ENCODE measurements at places on chromosomes 16 and 17.

DNA sequence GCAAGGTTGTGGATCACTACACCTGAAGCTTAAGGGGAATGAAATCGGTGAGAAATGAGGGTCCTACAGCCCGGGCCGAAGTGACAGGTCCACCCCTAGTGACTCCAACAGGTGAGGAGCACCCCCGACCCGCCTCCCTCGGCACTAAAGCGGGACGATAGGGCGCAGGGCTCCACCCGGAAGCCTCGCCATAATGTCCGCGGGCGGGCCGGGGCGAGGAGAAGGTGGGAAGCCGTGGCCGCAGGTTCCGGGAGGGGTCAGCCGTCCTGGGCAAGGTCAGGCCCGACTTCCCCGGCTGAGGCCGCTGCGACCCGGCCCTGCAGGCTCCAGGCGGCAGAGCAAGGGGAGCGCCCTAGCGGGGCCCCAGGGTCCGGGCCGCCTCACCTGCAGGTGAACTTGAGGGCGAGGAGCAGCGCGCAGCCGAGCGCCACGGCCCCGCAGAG is 543 bp downstream of the TXNDC11 start:
- DNase-seq = peak; percentile 30

GRCh38 chr17:65902831-65903522 is 289.0 kb downstream of the CEP112 start:
- DNase-seq = no peak

- DNase-seq = no peak
These were observed 87.4 kb downstream of the RBFOX1 start for GRCh38 chr16:7420079-7420478.

DNA sequence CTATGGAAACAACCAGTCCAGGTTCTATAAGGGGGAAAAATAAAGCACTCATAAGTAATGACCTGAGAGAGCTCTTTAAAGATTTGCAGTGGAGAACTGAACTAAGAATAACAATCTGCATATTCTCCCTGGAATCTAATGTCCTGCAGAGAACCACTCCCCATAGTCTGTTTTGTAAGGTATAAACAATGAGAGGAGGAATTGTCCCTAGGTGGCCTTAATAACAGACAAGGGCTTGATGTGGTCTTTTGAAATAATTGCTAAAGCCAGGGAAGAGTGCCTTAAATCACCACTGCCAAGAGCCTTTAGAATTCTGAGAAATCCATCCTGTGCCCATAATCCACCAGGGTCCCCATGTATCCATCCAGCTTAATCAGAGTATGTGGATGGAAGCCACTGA is 106.3 kb downstream of the CDH11 start:
- no peak for DNase-seq

DNA sequence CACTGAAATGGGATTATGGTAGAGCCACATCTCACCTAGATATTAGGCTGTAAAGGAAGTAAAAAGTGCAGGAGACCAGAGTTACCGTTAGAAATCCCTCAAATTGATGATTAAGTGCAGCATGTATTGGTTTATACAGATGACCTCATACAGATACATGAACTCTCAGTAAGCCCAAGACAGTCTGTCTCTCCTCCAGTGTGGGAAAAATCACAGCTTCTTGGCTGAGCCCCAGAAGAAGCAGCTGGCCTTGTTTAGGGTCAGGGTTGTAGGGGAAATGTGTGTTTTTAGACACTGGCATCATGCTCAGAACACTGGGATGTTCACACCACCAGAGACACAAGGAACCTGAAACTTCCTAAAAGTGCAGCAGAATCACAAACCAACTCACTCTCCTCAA is 135.9 kb downstream of the KATNIP start:
- no peak for DNase-seq

All from T-helper 1 cell (primary cell).